Activated T-cell treated with anti-CD3 and anti-CD28 coated beads for 4 hours (primary cell): ENCODE measurements at places on chromosomes 6 and 20.

- DNase-seq = no peak
Measured at GRCh38 chr20:24614341-24614740, 144.9 kb downstream of the SYNDIG1 start.

- no peak for DNase-seq
Measured at GRCh38 chr6:18410412-18410811, 23.3 kb downstream of the RNF144B start.

GRCh38 chr6:145749632-145750031 is 14.3 kb upstream of the EPM2A start:
- no peak for DNase-seq

- no peak for DNase-seq
Measured at GRCh38 chr6:146974351-146974750, 229.9 kb upstream of the STXBP5 start.

DNA sequence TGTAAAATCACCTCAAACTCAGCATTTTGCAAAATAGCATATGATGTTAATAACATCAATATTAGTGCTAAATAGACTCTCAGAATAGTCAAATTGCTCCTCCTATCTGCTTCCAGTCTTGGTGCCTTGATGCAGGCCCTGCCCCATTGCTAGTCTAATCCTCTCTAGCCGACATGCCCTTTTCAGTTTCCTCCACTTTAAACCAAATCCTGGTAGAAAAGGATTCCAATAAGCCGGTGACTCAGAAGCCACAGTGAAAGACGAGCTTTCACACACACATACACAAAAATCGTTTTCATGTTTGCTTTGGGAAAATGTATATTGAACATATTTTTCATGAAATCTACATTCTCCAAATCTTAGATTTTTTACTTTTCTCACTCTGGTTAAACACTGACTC is 203.1 kb downstream of the LMBRD1 start:
- no peak for DNase-seq

DNA sequence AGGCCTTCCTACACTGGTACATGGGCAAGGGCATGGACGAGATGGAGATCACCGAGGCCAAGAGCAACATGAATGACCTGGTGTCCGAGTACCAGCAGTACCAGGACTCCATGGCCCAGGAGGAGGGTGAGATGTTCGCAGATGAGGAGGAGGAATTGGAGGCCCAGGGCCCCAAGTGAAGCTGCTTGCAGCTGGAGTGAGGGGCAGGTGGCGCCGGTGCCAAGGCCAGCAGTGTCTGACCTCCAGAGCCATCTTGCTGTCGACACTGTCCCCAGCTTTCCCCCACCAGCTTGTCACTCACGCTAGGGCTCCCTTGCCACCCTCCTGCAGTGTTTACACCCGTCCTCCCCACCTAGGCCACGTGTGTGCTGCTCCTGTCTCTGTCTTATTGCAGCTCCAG is 12.2 kb downstream of the GABRR2 start:
- no peak for DNase-seq

DNA sequence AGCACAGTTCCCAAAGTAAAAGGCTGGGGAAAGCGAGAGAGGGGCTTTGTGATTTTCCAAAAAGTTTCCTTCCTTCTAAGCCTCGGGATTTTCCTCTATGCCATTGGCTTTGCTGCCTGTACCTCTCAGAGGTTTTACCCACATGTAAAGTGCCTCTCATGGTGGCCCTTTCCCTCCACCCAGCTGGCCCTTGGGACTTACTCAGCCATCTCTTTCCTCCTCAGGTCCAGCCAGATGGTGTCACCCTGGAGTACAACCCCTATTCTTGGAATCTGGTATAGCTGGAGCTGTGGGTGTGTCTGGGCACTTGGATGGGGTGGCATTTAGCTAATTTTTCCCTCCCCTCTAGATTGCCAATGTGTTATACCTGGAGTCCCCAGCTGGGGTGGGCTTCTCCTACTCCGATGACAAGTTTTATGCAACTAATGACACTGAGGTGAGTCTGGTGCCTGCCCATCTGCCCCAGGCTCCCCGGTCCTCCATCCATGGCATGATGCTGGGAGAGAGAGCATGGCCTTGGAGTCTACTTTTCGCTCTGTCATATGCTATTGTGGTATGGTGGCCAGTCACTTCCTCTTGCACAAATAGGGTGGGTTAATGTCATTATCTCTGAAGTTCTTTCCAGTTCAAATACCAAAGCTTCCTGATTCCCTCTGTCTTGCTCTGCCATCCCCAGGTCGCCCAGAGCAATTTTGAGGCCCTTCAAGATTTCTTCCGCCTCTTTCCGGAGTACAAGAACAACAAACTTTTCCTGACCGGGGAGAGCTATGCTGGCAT is 1.1 kb downstream of the CTSA start:
- DNase-seq = no peak

DNA sequence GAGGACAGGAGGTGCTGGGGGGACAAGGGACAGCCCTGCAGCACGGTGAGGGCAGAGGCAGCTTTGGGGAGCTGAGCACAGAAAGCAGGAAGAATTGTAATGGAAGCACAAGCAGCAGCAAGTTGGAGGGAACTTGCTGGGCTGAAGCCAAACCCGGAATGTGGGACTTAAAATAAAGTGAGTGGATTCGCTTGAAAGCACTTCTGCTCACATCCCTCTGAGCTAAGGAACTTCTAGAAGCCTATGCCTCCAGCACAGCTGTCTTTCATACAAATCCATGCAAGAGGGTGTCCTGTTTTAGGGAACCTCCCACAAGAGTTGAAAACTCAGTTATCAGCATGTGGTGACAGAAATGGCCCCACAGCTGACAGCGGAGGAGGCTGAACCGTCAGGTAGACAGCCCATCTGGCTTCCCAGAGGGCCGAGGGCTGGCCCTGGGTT is 71.4 kb upstream of the MLN start:
- no peak for DNase-seq

DNA sequence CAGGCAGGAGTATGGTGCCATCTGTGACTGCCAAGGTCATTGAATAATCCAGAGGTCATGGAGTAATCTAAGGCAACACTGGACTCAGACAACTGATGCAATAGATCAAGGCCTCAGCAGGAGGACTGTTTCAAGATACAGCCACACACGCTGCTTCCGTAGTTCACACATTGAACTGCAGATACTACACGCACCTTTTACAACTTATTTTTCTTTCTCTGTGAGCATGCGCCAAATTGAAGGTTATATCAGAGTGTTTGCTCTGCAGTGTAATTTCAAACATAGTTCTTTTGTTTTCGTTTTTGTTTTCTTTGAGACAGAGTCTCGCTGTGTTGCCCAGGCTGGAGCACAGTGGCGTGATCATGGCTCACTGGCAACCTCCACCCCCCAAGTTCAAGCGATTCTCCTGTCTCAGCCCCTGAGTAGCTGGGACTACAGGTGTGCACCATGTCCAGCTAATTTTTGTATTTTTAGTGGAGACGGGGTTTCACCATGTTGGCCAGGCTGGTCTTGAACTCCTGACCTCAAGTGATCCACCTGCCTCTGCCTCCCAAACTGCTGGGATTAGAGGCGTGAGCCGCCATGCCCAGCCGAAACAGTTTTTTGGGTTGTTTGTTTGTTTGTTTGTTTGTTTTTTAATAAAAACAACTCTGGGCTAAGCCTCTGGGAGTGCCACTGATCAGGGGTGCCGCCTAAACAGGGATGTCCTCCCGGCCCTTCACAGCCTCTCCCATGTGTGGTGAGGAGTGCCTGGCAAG is 96.6 kb upstream of the NAA20 start:
- DNase-seq = no peak

DNA sequence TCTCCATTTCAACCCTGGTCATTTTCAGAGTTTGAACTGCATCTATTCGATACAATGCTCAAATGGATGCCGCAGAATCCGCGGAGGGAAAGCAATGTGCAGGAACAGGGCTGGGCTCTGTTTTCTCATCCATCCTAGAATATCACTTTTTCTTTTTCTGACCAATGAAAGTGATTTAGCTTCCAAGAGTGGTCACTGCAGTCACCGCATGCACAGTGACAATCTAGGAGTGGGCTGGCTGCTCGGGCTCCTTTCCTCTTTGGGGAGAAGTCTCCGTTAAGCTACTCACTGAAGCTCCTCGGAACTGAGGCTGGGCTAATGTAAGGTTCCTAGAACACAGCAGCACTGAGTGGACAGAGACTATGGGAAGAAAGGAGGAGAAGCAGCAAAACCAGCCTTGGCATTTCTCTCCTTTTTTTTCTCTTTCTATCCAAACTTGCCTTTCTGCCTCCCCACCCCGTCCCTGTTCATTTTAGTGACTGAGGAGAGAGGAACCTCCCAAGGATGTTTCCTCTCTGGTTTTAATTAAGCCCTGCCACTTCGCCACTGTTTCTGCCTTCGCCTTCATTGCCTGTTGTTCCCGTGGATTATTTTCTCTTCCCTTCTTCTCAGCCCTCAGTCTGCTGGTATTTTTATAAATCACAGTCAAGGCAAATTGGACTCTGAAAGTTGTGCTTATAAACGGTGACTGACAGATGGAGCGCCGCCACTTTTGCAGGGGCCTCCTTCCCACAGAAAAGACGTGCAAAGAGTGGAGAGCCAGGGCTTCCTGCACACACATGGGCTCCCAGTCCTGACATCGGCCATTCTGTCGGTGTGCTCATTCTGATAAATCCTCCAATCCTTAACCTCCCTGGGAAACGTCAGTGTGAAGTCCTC is 41.1 kb downstream of the RAMACL start:
- DNase-seq = no peak

DNA sequence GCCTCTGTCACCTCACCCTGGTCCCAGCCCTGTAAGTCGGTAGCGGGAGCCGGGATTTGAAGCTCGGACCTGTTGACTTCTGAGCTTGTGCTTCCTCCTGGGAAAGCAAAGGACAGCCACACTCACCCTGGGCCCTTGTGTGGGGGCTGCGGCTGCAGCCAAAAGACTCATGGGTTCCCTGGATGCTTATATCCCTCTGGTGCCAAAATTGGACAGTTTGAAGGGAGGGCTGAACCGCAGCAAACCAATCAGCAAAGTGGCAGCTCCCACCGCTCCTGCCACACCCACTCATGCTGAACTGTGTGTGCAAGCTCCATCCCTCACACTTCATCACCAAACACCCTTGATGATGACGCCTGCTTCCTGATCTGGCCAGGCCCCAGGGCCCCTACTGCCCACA is 3.9 kb upstream of the CCN5 start:
- no peak for DNase-seq

GRCh38 chr6:82017288-82017687 is 230.3 kb downstream of the IBTK start:
- DNase-seq = no peak

DNA sequence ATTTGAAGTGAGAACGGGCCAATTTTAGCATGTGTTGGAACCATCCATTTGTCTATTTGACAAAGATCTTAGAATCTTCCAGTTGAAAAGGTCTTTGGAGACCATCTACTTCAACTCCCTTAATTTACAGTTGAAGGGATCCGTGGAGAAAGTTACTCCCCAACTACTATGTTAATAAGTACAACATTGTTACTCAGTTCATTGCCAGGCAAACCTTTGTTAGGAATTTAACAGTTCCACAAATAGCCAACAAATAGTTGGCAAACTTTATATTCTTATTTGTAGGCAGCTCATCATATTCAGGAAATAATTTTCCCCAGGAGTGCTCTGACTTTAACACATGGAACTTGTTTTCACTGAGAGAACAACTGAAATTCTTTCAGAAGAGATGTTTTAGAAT is 81.0 kb upstream of the FLRT3 start:
- no peak for DNase-seq

DNA sequence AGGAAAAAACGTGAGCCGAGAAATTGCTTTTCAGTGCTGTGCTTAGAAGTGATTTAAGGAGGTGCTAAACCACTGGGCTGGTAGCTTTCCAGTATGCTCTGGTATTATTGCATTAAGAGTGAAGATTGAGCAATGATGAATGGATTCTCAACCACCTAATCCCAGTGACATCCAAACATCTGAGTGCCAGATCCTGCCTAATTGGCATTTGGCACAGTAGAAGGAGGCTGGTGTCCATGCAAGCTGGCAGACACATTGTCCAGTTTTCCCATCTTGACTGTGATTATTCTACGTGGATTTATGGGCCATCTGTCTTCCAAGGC is 398.0 kb upstream of the PLCB4 start:
- no peak for DNase-seq

GRCh38 chr6:113169484-113169883 is 687.7 kb upstream of the MARCKS start:
- DNase-seq = no peak

DNA sequence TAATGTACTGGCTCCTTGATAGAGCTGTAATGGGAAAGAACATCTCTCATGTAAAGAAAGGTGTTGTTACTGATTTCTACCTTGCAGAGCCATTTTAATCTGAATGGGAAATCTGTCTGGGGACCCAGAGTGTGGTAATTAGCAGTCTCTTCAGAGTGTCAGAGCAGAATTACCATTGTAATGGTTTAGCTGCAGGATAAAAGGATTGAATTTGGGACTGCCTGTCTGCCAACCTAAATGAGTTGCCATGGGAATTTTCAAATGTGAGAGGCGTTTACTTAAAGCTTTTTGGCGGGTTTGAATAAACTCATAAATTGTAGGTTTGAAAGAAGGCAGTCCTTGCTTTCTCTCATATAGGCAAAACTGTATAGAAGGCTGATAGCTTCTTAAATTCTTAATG is 128.8 kb downstream of the QKI start:
- DNase-seq = no peak

DNA sequence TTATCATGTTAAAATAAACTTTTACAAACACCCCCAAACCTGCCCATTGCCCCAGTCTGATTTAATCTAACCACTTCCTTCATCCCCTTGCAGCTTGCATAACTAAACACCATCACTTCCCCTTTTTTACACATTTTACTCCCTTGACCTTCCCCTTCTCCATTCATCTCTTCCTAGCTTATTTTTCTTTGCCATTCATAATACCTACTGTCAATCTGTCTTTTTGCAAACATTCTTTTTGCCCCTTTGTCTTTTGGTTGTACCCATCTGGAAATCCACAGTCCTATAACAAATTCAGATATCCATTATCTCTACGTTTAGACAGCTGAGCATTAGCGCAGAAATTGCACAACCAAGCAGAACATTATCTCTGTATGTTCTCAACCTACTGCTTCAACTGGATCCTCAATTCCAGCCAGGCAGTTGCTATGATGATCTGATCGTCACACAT is 51.2 kb downstream of the C6orf52 start:
- no peak for DNase-seq

DNA sequence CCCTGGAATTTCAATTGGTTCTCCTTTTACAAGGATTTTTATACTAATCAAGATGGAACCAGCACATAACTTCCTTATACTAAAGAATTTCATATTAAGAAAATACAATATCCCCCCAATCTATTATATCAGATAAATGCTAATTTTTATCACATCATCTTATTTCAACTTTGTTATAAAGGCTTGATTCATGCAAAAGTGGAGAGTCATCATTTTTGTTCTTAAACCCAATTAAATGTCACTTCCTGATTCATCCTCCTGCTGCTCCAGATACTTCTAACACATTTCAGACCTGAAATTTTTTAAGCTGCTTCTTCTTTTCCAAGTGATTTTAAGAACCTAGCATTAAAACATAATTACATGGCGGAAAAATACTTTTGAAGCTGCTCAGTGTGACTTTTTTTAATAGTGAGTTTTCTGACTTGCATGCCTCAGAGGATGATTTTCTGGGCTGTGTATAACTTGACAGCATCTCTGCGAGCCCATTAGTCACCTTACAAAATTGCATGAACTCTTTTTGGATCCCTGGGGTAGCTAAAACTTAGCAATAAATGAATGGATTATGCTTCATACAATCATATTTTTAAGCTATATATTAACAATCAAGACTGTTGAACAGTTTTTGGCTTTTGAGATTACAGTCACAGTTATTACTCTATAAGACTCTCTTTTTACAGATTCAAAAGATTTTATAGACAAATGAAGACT is 134.1 kb downstream of the ELOVL4 start:
- no peak for DNase-seq
